CD4-positive, alpha-beta T cell treated with Interleukin-4 for 1 hour (primary cell): ENCODE measurements at places on chromosomes 3 and 15.

DNA sequence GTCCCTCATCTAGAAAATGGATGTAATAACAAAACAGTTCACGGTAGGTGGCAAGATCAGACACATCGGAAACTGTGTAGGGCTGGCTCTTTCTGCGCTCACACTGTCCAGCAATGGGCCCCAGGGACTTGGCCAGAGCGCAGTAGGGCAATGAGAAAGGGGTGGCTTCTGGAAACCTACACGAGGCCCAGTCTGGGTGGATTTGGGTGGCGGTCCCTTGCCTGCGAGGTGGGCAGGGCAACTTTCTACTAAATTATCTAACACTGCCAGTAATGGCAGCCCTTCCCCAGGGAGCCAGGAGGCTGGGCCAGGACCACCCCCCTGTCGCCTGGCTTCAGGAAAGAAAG is 2.1 kb upstream of the TNK2 start:
- no peak for DNase-seq

- no peak for DNase-seq
Observed at GRCh38 chr3:90007778-90008499, 900.5 kb downstream of the EPHA3 start.

DNA sequence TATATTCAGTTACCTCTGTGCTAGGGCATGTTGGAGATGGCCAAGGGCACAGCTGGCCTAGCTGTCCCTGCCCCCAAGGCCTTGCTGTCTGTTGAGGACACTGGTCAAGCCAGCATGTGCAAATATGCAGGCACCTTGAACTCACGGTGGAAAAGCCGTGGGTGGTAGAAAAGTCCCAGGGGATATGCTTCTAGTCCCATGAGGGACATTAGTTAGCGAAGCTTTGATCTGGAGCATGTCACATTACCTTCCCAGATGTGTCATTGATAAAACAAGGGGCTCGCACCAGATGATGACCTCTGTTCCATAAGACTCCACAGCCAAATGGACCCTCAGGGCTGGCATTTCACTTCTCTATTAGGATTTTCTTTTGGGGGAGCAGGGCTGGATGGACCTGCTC is 14.2 kb upstream of the TMEM158 start:
- no peak for DNase-seq

DNA sequence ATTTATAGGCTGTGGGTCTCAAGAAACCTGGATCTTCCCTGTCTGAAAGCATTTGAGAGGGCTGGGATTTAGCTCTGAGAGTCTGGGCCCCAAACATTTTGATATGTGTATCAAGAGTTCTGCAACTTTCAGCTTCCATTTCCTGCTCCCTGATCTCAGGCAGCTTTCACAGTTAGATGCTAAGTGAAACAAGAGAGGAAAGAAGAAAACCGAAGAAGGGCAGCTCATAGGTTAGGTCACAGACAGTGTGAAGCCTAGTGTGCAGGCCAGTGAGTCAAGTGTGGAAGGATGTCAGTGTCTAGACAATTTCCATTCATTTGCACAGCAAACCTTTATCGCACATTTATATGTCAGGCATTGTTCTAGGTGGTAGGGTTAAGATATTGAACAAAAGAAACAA is 173.6 kb upstream of the PROK2 start:
- DNase-seq, result no peak

GRCh38 chr15:92033723-92034122 is 180.2 kb downstream of the SLCO3A1 start:
- DNase-seq, result no peak

- DNase-seq, result no peak
Observed at GRCh38 chr15:60371175-60372051, 26.4 kb downstream of the ANXA2 start.

DNA sequence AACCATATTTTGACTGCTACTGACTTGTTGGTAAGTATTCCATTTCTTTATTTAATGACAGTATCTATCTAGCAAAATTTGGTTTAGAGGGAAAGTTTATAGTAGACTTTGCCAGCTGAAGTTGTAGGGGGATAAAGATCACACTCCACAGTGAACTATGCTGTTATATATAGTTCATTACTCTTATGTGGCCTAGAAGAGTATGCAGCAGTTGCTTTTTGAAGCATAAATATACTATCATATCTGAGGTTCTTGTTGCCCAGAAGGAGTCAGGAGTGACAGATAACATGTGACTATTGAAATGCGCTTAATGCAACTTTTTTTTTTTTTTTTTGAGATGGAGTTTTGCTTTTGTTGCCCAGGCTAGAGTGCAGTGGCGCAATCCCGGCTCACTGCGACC is 25.6 kb upstream of the MCF2L2 start:
- DNase-seq, result no peak
